ENCODE measurements at places on chromosomes 12 and 14.

DNA sequence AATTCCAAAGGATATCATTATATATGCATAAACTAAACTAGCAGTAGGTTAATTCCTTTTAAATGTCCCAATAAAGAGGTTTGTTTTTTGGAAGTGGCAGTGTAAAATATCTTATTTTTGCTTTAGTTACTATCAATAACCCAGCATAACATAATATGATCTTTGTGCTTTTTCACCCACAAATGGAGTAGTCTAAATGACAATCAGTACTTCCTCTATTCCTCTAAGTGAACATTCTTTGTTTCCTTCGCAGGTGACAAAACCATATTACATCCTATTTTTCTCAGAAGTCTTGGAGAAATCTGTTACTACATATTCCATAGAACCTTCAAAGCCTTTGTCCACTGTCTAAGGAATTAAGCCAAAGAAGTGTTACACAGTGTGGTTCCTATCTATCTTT lies 62.5 kb downstream of the MED13L start:
- DNase-seq = no peak

- no peak for DNase-seq
Measured at GRCh38 chr12:66503746-66504145, 175.1 kb downstream of the GRIP1 start.

DNA sequence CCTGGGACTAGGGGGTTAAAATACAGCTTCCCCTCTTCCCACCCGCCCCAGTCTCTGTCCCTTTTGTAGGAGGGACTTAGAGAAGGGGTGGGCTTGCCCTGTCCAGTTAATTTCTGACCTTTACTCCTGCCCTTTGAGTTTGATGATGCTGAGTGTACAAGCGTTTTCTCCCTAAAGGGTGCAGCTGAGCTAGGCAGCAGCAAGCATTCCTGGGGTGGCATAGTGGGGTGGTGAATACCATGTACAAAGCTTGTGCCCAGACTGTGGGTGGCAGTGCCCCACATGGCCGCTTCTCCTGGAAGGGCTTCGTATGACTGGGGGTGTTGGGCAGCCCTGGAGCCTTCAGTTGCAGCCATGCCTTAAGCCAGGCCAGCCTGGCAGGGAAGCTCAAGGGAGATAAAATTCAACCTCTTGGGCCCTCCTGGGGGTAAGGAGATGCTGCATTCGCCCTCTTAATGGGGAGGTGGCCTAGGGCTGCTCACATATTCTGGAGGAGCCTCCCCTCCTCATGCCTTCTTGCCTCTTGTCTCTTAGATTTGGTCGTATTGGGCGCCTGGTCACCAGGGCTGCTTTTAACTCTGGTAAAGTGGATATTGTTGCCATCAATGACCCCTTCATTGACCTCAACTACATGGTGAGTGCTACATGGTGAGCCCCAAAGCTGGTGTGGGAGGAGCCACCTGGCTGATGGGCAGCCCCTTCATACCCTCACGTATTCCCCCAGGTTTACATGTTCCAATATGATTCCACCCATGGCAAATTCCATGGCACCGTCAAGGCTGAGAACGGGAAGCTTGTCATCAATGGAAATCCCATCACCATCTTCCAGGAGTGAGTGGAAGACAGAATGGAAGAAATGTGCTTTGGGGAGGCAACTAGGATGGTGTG lies 1.9 kb downstream of the GAPDH start:
- DNase-seq = no peak

GRCh38 chr12:52121824-52122539 lies 42.5 kb downstream of the SMIM41 start:
- DNase-seq = peak; percentile 39

DNA sequence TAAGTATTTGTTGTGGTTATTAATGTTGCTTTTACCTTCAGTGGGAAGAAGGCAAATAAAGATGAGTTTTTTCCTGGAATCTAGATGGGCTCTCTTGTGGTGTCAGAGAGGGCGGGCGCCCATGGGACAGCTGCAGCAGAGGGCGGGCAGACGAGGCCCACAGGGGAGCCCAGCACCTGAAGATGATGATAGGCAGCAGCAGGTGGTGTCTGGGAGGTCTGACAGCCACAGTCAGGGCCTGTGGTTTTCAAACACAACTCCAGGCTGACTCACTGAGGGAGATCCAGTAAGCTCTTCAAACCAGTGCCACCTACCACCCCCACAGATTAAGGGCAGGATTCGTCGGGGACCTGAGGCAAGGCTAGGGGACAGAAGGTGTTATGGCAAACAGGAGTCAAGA lies 42.8 kb downstream of the NKX2-1 start:
- no peak for DNase-seq

Data from stimulated activated CD8-positive, alpha-beta memory T cell treated with anti-CD3 and anti-CD28 coated beads, Interleukin-4, amount 100 ng/mL, for 1 hour (primary cell).